ENCODE measurements at places on chromosomes 11 and 22. TPM values are rescaled to one million over a fixed set of nuclear protein-coding genes. Genes with fewer than 3 reads are reported as not detected.
A peak's percentile ranks its signal among the peaks of the same experiment; 100 is the strongest.

- H3K36me3 ChIP-seq: no peaks in the 10 kb centered on the region
- H3K27ac ChIP-seq: no peak overlapping the region
- no peaks in the 10 kb centered on the region for H3K27me3 ChIP-seq
- H3K4me1 ChIP-seq: peaks cover 4% of the 10 kb centered on the region
- H3K4me3 ChIP-seq: no peak overlapping the region
- DNase-seq: no peak
Observed at GRCh38 chr11:121018746-121019145, 5.2 kb upstream of the TBCEL start.

- H3K36me3 ChIP-seq: no peaks in the 10 kb centered on the region
- no peak overlapping the region for H3K4me3 ChIP-seq
- no peaks in the 10 kb centered on the region for H3K27me3 ChIP-seq
- H3K4me1 ChIP-seq: no peaks in the 10 kb centered on the region
Observed at GRCh38 chr11:34487430-34487829, 26.2 kb downstream of the ELF5 start.

GRCh38 chr22:19122752-19123492 lies 710 bp upstream of the DGCR2 start:
- H3K27ac ChIP-seq: peak overlapping the region; percentile 14
- H3K36me3 ChIP-seq: peaks cover 11% of the 10 kb centered on the region
- H3K27me3 ChIP-seq: no peaks in the 10 kb centered on the region

- no peak overlapping the region for H3K4me3 ChIP-seq
- H3K27ac ChIP-seq: no peak overlapping the region
- DNase-seq: no peak
- H3K4me1 ChIP-seq: no peaks in the 10 kb centered on the region
- no peaks in the 10 kb centered on the region for H3K27me3 ChIP-seq
- H3K36me3 ChIP-seq: peaks cover 18% of the 10 kb centered on the region
Observed at GRCh38 chr11:12276831-12277475, 100.4 kb upstream of the PARVA start.

GRCh38 chr22:27212617-27213177 lies 555.3 kb downstream of the MIAT start:
- H3K36me3 ChIP-seq: no peaks in the 10 kb centered on the region
- H3K27me3 ChIP-seq: no peaks in the 10 kb centered on the region
- H3K27ac ChIP-seq: no peak overlapping the region
- no peak overlapping the region for H3K4me3 ChIP-seq
- peak; percentile 34 for DNase-seq

DNA sequence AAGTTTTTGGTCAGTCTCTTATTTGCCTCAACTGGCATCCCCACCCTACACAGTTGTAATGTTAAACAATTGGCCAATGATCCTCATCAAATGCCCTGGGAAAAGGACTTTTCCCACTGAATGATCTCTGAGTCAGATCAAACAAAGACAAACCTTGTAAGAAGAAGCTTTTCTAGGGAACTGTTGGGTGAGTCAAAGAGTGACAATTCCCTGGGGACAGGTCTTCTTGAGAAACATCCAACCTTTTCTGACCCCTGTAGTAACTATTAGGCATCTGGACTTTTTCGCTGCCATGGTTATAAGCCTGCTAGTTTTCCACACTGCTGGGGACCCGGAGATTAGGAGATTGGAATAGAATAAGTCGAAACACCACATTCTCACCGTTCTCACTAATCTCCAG lies 789.8 kb upstream of the API5 start:
- DNase-seq: no peak
- no peaks in the 10 kb centered on the region for H3K4me1 ChIP-seq
- H3K36me3 ChIP-seq: no peaks in the 10 kb centered on the region
- no peak overlapping the region for H3K4me3 ChIP-seq
- H3K27me3 ChIP-seq: no peaks in the 10 kb centered on the region
- no peak overlapping the region for H3K27ac ChIP-seq

Gene TBX10
- not detected for polyA plus RNA-seq

All from CD14-positive monocyte (primary cell).